ENCODE measurements at places on chromosomes 7 and 10. TPM values are rescaled to one million over a fixed set of nuclear protein-coding genes. Genes with fewer than 3 reads are reported as not detected.

GRCh38 chr7:105016709-105017656 lies 3.0 kb downstream of the KMT2E start:
- peak overlapping the region; percentile 100 for H3K27ac ChIP-seq
- H3K4me3 ChIP-seq: peak overlapping the region; percentile 98
- no peaks in the 10 kb centered on the region for H3K36me3 ChIP-seq
- DNase-seq: no peak
- peaks cover 6% of the 10 kb centered on the region for H3K4me1 ChIP-seq

HOXA5 gene
- total RNA-seq: 20.6 TPM

UPK3B gene
- 0.89 TPM for total RNA-seq

ASIC3 gene
- 1.5 TPM for total RNA-seq

ZPBP gene
- total RNA-seq: not detected

DNA sequence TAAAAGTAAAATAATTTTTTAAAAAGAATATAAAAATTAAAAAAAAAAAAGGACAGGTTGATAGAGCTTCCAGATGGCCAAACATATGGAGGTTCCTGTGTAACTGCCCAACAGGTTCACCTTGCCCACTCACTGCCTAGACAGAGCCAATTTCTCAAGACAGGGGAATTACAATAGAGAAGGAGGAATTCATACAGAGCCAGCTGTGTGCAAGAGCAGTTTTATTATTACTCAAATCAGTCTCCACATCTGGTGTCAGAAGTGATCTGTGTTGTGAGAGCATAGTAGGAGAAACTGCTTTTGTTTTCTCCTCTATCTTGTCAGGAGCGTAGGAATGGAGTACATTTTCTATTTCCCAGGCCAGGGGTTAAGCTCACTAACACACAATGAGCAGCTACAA lies 31.0 kb downstream of the C7orf33 start:
- H3K36me3 ChIP-seq: no peaks in the 10 kb centered on the region
- no peaks in the 10 kb centered on the region for H3K4me1 ChIP-seq
- no peak overlapping the region for H3K27ac ChIP-seq
- no peak for DNase-seq
- peaks cover 2% of the 10 kb centered on the region for H3K27me3 ChIP-seq

- peaks cover 3% of the 10 kb centered on the region for H3K36me3 ChIP-seq
- H3K27ac ChIP-seq: no peak overlapping the region
- peaks cover 8% of the 10 kb centered on the region for H3K4me1 ChIP-seq
- H3K4me3 ChIP-seq: no peak overlapping the region
These were observed 5.0 kb downstream of the NCOA4 start for GRCh38 chr10:46025406-46025805.

ADAM12 gene
- total RNA-seq: 81.5 TPM

CNPY1 gene
- total RNA-seq: 0.66 TPM

DNA sequence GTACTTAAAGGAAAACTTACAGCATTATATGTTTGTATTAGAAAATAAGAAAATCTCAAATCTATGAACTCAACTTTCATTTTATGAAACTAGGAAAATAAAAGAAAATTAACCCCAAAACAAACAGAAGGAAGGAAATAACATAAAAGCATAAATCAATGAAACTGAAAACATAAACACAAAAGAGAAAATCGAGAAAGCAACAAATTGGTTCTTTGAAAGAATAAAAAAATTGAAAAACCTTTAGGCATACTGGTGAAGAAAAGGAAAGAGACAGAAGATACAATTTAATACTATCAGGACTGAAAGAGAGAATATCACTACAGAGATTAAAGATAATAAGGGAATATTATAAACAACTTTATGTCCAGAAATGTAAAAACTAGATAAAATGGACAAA lies 21.2 kb downstream of the PRTFDC1 start:
- no peaks in the 10 kb centered on the region for H3K27me3 ChIP-seq
- no peak for DNase-seq
- H3K4me3 ChIP-seq: no peak overlapping the region
- H3K27ac ChIP-seq: no peak overlapping the region
- H3K4me1 ChIP-seq: no peaks in the 10 kb centered on the region
- peaks cover 2% of the 10 kb centered on the region for H3K36me3 ChIP-seq

GRCh38 chr7:39153647-39154046 lies 175.9 kb downstream of the POU6F2 start:
- H3K36me3 ChIP-seq: no peaks in the 10 kb centered on the region
- DNase-seq: no peak
- H3K27ac ChIP-seq: no peak overlapping the region
- no peaks in the 10 kb centered on the region for H3K4me1 ChIP-seq
- no peak overlapping the region for H3K4me3 ChIP-seq

PRPS1L1 gene
- not detected for total RNA-seq

DNA sequence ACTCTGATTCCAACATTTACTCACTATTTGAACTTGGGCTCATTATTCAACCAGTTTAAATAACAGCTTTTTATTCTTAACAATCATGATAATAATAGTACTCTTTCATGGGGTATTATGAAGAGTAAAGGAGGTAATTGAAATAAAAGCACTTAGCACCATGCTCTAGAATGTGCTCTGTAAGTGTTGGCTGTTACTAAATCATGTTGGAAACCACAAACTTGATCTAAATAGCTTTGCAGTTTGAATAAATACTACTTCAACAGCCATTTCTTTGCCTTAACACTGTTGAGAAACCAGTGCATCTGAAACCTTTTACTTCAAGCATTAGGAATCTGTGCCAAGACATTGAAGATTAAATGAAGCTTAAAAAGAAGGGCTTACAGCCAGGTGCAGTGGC lies 7.9 kb upstream of the UPF2 start:
- H3K4me1 ChIP-seq: peaks cover 5% of the 10 kb centered on the region
- DNase-seq: no peak
- no peaks in the 10 kb centered on the region for H3K27me3 ChIP-seq
- H3K4me3 ChIP-seq: no peak overlapping the region
- H3K27ac ChIP-seq: no peak overlapping the region

DNA sequence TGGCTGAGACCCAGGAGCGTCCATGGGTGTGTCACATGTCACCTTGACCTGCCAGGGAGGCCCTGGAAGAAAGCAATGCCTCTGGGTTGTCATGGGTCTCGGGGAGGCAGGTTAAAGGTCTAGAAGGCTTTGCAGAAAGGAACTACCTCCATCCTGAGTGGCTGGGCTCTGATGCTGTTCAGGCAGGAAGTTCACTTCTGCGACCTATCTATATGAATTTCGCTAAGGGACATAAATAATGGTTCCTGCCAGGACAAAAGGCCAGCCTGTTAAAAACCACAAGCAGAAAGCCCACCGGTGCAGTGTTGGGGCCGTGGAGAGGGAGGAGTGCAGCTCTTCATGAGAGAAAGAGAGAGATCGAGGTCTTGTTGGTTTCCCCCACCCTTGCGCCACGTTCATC lies 182.9 kb downstream of the PTPN20 start:
- peaks cover 7% of the 10 kb centered on the region for H3K4me1 ChIP-seq
- H3K27ac ChIP-seq: no peak overlapping the region
- H3K27me3 ChIP-seq: no peaks in the 10 kb centered on the region

DNA sequence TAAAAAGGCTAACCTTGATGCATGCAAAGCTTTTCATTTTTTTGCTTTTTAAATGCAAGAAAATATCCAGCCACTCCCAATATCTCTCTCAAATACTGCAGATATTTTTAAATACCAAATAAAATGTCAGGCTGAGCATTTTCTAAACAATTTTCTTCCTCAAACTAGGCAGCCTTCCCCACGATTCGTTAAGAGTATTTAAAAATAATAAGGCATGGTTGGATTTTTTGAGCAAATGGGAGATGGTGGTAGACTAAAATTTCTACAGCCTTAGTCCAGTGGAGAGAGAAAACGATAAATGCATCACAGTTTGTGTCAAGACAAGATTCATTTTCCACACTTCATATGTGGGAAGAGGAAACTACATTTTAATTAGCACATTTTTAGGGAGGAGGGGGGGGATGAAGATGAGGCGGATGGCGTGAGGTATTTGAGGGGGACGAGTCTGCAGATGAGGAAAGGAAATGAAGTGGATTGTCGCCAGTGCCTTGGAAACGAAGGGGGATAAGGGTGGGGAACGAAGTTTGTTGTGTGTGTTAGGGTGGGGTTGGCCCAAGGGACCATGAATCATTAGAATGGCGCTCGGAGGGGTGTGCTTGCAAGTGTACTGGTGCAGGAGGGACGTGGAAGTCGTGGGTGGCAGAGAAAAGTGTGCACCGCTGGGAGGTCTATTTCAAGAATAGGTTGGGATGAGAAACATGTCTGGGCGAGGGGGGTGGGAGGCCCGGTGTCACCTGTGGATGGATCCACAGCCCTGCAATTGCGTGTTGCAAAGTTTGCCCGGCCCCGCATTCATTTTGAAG lies 1.2 kb upstream of the ADD3 start:
- H3K36me3 ChIP-seq: no peaks in the 10 kb centered on the region
- peak overlapping the region; percentile 87 for H3K4me3 ChIP-seq
- H3K27me3 ChIP-seq: no peaks in the 10 kb centered on the region
- no peak for DNase-seq
- H3K27ac ChIP-seq: peak overlapping the region; percentile 96
- peaks cover 22% of the 10 kb centered on the region for H3K4me1 ChIP-seq

- no peak overlapping the region for H3K4me3 ChIP-seq
- no peak overlapping the region for H3K27ac ChIP-seq
- H3K4me1 ChIP-seq: no peaks in the 10 kb centered on the region
- H3K27me3 ChIP-seq: no peaks in the 10 kb centered on the region
- peaks cover 5% of the 10 kb centered on the region for H3K36me3 ChIP-seq
These were observed 34.9 kb upstream of the TLL2 start for GRCh38 chr10:96548589-96548988.

GRCh38 chr7:132643302-132643701 lies 67.0 kb upstream of the PLXNA4 start:
- H3K27ac ChIP-seq: no peak overlapping the region
- no peaks in the 10 kb centered on the region for H3K36me3 ChIP-seq
- no peak overlapping the region for H3K4me3 ChIP-seq
- H3K27me3 ChIP-seq: no peaks in the 10 kb centered on the region
- no peaks in the 10 kb centered on the region for H3K4me1 ChIP-seq
- DNase-seq: no peak

PNLIP gene
- total RNA-seq: 0.20 TPM

Measured in spinal cord (tissue), 10 donors.